ENCODE measurements at places on chromosomes 3 and 15. TPM values are rescaled to one million over a fixed set of nuclear protein-coding genes. Genes with fewer than 3 reads are reported as not detected.

The SELENOK gene
- 77.9 TPM for polyA plus RNA-seq

DNA sequence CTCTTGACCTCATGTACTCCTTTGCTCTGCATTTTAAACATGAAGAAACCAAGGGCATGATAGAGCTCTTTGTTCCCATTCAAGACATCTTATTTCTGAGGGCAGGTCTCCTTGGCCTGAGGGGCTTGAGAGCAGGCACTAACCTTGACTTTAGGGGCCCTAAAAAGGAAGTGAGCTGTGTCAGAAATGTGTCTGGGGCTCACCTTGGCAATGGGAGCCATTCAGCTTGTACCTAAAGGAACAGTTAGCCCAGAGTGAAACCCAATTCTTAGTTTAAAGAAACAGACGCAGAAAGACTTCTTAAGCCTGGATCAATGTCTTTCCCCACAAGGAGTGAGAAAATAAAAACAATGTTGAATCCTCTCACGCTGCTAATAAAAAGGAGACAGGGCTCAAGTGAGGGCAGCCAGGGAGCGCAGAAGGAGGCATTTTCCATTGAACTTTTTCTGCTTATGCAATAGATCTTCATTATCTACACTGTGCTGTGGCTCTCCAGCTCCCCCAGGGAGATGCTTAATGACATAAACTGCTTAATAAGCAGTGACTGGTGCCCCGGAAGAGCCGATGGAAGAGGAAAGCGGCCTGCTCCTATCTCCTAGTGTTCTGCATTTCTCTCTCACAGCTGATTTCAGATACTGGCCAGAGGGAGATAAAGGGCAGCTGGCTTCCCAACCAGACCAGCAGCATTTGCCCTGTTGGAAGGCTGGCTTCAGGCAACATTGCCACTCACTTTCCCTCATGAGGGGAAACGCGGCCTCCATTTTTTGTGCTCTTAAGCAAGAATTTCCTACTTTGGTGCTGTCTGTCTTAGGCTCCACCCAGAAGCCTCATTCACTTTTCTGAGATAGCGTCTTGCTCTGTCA, 152.0 kb downstream of the OPA1 start:
- no peak for DNase-seq

DNA sequence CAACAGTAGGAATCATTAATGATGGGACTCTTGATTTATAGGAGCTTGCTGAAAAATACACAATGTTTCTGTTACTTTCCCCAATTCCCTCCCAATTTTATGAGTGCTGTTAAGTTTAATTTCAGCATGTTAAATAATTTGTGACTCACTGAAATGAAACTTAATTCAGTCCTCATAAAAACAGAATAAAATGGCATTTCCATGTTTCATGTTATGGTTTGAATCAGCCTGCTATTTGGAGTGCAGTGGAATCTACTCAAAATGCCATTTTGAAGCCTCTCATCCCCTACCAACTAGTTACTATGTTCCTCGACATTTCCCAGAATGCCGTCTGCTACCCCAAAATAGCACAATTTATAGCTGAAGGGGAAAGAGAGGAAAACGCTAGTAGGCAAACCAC, 237.5 kb downstream of the ADAMTS17 start:
- no peak for DNase-seq

DNA sequence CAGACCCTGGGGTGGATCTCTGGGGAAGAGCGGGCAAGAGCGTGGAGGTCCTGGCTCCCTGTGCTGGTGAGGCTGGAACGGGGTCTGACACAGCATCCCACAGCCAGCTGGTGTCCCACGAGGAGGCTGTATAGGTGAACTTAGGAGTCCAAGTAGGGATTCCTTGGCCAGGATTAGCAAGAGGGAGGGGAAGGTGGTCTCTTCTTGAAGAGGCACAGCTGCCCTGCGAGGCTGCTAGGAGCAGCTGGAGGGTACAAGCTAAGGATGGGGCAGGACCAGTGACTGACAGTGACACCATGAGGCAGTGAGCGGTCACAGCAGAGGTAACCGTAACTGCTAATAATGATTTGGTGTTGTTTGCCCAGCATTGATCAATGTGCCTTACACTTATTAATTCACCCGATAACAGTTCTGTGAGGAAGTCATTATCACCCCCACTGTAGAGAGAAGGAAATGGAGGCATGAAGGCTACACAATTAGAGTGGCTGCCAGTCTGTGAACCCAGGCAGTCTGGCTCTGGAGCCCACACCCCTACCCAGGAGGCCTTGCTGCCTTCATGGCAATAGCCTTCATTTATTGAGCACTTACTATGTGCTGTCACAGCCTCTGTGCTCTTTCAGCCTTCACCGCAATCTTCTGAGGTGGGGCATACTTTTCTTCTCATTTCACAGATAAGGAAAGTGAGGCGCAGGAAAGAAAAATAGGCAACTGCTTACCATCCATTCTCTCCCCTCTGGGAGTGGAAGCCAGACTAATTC, 59.4 kb downstream of the TMEM44 start:
- no peak for DNase-seq

- no peak for DNase-seq
Measured at GRCh38 chr3:71645140-71645539, 61.6 kb upstream of the FOXP1 start.

DNA sequence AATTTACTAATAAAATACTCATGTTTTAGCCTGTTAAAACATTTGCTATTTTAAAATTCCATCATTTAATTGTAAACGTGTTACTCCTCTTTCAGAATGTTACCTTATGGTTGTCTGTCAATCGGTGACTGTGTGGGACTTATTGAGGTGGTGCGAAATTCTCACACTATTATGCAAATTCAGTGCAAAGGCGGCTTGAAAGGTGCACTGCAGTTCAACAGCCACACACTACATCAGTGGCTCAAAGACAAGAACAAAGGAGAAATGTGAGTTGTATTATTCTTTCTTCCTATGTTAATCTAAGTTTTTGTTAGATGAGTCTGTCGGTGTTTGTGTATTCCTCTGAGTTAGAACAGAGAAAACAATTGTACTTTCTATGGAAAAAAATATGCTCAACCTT, 21.7 kb downstream of the KCNMB3 start:
- no peak for DNase-seq

The GPR176 gene
- 15.2 TPM for polyA plus RNA-seq

GRCh38 chr15:73841756-73842725, 31.3 kb upstream of the TBC1D21 start:
- DNase-seq: no peak

The PDIA5 gene
- 28.6 TPM for polyA plus RNA-seq

DNA sequence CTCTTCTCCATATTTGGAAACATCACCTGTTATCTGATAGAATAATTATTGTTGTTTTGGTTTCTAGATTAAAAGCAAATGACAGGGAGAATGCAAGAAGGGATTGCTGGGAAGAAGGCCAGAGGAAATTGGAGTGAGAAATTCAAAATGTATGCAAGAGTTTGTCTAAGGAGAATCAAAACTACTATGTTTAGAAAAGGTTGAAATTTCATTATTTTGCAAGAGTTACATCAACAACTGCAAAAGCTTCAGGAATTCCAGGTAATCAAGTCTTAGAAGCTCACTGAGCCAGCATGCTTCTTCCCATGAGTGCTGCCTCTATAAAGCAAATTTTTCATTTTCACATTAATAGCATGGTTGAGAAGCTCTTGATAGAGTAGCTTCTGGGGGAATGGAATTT, 177.2 kb upstream of the GBE1 start:
- no peak for DNase-seq

DNA sequence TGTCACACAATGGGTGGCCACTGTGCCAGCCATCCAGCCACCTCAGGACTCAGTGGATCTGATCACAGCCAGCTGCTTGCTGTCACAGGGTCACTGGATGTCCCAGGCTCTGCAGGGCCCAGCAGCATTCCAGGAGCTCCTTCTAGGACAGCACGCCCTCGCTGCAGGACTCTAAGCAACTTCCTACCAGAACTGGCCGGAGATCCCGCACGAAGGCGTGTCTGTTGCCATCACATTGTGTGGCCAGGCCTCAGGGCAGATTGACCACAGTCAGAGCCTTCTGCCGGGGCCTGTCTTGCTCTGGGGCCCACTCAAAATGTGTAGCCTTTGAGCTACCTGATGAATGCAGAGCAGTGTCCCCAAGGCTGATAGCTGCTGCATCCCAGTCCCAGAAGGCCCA, 24.6 kb downstream of the DNAJB8 start:
- no peak for DNase-seq

The TTLL3 gene
- polyA plus RNA-seq: 92.7 TPM

- no peak for DNase-seq
Measured at GRCh38 chr3:196207833-196208607, 3.2 kb downstream of the ZDHHC19 start.

DNA sequence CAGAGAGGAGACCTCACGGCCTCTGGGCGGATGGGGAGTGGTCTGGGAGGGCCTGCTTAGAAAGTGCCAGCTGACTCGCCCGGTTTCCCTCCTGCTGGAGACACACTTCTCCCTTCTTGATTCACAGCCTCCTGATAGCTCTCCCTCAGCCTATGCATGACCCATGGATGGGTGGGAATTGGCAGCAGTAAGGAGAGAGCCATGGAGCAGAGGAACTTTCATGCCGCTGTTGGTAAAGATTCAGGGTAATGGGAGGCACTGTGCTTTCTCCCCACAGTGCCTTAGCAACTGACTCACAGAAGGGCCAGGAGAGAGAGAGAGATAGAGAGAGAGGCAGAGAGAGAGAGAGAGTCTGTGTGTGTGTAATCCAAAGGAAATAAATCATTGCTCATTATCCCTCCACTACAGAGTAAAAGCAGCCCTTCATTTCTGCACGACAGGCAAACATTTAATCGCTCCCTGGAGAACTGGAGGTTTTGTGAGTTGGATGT, 82.8 kb downstream of the SEMA5B start:
- no peak for DNase-seq

DNA sequence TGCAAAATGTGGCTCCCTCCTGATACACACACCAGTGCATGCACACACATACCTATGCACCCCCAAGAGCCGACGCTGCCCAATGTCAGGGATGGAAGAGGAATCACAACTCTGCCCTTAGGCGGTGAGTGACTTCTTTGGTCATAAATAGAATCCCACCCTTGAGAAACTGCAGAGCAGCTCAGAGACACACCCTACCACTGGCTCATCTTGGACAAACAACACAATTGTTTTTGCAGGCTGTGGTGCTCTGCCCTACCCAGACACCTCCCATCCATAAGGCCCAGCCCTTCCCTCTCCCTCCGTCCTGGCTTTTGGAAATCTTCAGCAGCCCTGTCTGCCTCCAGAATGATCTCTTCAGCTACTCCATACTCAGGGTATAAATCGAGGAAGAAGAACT, 73.8 kb upstream of the HRH1 start:
- no peak for DNase-seq

The ERC2 gene
- 4.2 TPM for polyA plus RNA-seq

The RETNLB gene
- polyA plus RNA-seq: not detected

GRCh38 chr3:120875989-120876388, 32.0 kb upstream of the STXBP5L start:
- DNase-seq: no peak

The CCDC39 gene
- polyA plus RNA-seq: 4.7 TPM

DNA sequence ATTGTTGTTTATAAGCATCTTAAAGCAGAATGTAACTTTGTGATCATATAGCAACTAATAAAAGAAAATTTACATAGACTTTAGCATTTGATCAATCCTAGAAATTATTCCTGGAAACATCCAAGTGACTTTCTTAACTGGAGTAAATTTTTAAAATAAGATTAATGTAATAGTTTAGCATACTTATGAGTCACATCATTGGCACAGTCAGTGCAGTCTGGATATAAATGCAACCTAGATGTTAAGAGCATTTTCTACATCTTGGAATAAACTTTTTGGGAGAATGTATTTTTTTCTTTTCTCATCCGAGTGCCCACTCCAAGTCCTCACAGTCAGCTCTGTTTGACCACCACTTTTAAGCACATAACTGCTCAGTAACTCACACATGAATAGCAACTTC, 324.6 kb upstream of the PLSCR5 start:
- DNase-seq: no peak

DNA sequence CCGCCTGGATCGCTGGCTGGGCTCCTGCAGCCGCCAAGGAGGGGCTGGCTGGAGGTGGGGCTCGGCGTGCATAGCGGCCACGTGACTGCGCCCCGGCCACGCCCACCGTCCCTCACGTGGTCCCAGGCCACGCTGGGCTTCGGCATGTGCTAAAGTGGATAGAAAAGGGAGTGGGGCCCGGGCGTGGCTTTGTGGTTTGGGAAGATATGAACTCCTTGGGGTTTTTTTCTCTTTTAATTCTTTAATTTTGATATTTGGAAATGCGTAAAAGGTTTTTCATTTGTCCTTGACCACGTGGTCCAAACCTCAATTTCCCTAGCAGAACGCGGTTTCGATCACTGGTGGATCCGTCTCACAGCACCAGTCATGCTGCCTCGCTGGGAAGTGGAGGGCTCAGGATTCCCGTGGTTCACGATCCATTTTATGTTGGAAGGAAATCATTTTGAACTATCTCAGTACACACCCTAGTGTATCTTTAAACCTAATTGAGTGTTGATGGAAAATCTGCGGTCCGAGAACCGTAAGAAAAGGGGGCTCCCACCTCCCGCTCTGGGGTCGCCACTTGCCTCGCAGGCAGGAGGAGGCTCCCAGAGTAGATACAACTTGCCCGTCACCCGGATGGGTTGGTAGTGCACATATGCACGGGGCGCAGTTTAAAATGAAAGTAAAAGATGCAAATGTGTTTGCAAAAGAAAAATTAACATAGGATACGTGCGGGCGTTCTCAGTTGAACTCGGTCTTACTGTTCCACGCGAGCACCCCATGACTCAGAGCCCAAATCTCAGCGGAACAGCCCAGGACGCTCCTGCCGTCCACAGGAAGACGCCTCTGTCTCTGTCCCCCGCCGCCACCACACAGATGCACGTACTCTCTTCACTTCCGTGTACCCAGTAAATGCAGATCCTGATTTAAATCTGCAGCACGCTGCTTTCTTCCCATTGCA, 141.9 kb downstream of the PGPEP1L start:
- no peak for DNase-seq

- no peak for DNase-seq
Measured at GRCh38 chr15:25683911-25684310, 179.2 kb downstream of the ATP10A start.

All from renal cortex interstitium (tissue), 15 donors.